Cerebellar nuclear complex (tissue), 1 donor: ENCODE measurements at places on chromosomes 1 and 21.

GRCh38 chr1:46317323-46317722 is 13.8 kb downstream of the UQCRH start:
- no peak for DNase-seq

DNA sequence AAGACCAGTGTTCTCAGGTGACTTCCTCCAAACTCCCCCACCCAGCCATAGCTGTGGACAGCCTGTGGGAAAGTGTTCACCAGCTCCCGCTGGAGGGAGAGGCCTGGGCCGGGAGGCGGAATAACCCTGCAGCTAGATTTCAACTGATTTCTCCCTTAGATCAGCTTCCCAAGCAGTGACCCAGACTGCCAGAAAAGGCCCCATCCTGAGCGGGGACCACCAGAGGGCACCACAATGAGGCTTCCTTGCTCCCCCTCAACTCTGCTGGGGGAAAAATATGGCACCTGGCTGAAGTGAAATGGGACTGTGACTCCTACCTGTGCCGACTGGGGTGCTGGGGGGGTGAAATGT is 50.8 kb downstream of the RHBG start:
- DNase-seq, result no peak

GRCh38 chr1:36989241-36989640 is 45.1 kb downstream of the GRIK3 start:
- no peak for DNase-seq

DNA sequence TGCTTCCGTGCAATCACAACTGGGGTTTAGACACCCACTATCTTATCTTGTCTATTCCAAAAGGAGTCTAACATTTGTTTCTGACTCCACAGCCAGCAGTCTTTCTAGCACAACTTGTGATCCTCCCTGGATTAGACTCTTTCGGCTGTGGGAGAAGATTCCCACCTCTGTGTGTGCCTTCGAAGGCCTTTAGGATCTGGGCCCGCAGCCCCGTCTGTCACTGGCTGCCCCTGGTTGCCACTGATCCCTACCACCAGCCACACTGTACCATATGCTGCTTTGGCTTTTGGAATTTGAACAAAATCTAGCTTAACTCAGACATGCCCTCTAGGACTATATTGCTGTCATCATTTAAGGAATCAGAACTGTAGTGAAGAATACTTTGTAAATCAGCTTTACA is 18.0 kb downstream of the NTPCR start:
- no peak for DNase-seq
